ENCODE measurements at places on chromosomes 6 and 20. TPM values are rescaled to one million over a fixed set of nuclear protein-coding genes. Genes with fewer than 3 reads are reported as not detected.

PSORS1C1 gene
- not detected for polyA plus RNA-seq

LHFPL5 gene
- polyA plus RNA-seq, result not detected

GNMT gene
- 1.3 TPM for polyA plus RNA-seq

FNDC1 gene
- not detected for polyA plus RNA-seq

WFDC5 gene
- polyA plus RNA-seq, result not detected
